ENCODE measurements at places on chromosomes 1 and 21.
A peak's percentile ranks its signal among the peaks of the same experiment; 100 is the strongest.

DNA sequence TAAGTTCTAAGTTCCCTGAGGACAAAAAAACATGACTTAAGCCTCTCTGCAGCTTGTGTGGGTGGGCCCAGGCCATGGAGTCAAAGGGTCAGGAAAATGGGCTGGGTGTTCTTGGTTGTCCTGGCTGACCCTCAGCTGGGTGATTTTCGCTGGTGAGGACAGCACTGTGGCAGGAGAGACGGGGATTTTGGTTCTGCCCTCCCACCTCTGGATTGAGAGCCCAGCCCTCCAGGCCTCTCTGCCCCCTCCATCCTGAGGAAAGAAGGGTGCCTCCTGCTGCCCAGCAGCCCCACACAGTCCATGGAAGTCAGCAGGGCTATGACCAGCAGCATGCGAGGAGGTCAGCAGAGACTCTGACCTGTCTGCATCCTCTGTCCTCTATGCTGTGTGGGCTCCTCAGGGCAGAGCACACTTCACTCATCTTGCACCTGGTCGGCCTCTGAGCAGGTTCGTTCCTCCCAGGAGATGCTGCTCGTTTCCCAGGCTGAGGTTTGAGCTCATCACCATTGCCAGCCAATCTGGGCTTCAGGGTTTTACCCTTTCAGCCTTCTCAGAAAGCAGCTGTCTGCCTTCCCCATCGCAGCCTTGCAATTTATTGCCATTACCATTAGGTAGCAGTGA, 26.5 kb downstream of the PHGDH start:
- DNase-seq = no peak

DNA sequence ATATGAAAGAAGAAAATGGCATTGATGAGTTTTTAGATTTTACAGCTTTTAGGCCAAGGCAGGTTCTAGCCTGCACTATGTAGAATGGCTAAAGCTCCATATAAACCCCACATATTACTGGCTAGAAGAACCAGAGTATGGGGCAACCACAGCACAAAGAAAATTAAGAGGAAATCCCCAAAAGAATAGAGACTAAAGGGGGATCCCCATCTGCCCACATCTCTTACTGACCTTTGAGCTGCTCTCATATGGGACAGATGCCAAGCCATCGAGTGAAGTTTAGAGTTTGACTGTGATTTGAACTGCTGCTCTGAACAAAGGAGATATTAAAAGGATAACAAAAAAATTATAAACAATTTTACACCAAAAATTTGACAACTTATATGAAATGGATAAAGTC, 102.2 kb upstream of the HAO2 start:
- no peak for DNase-seq

GRCh38 chr1:38308780-38309179, 262.2 kb upstream of the POU3F1 start:
- DNase-seq = no peak

DNA sequence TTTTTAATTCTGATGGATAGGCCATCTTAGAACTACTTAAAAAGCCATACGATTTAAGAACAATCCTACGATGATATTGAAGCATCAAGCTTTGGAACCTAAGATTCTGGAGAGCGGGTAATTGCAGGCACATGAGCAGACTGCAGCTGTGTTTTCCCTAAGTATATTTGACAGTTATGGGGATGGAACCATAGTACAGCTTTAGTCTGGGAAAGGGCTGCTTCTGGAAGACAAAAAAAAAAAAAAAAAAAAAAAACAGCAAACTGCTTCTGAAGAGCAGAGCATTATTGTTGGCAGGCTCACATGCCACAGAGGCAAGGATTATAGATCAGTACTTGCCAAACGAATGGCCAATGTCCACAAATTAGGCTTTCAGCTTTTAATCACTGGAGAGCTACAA, 1618.7 kb downstream of the AMY1C start:
- no peak for DNase-seq

GRCh38 chr1:212470059-212470458, 37.3 kb downstream of the NENF start:
- no peak for DNase-seq

GRCh38 chr1:162165528-162165927, 96.0 kb downstream of the NOS1AP start:
- DNase-seq = no peak

DNA sequence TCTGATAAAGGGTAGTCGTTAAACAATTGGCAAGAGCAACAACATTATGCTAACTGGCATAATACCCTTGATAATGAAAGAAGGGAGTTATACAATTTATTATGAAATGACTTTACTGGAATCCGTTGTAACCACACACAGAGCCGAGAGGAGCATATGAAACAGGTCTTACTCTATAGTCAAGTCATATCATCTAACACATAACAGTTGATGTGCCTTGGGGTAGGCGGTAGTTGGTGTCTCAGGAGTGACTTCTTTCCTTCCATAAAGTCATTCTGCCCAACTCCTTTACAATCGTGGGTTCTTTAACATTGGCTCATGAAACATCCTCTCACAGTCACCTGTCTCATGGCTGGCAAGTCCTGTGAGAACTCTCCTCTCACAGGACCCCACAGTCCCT, 225.2 kb downstream of the LTN1 start:
- no peak for DNase-seq

DNA sequence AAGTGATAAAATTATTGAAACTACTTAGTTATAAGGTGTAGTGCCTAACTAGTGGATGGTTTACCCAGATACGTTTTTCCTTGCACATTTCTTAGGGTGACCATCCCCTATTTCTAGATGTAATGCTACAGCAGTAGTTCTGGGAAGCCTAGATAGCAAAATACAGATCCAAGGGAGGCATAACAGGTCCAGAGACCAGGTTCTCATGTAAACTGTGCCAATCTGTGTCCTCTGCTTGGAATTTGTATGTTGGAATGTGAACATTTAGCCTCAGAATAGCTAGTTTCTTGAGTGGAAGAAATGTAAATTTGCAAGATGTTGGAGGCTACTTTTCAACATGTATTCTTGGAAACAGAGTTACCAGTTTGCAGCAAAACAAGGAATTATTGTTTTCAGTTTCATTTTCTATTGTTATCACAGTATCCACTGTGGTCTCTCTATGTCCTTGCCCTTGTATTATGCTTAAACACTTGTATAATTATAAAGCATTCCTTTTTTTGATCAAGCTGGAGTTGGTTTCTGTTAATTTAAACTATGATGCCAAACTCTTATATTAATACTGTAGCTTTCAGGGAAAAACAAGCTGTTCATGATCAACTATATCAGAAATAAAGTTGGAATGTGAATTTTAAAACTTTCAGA, 102.0 kb upstream of the BRINP3 start:
- DNase-seq = no peak

GRCh38 chr1:53919675-53920066, 25.7 kb downstream of the DIO1 start:
- no peak for DNase-seq

- DNase-seq = no peak
These were observed 7.3 kb downstream of the GLMN start for GRCh38 chr1:92291372-92291999.

DNA sequence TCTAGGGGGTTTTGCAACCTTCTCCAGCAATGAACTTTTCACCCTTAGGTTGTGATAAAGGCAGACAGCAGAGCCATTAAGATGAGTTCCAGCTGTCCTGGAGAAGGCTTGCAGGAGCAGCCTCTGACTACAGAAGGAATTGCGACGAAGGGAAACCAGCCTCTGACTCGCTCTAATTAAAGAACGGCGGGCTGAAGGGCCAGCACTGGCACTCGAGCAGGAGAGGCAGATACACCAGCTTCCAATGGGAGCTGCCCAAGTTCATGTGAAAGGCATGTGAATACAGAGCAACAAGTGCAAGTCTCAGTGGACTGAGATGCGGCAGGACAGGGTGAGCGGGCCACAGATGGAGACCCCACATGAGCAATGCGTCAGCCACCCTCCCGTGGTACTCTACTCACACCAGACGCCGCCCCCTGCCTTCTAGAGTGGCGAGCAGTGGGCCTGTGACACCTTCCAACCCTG, 15.7 kb downstream of the RCC2 start:
- no peak for DNase-seq

GRCh38 chr1:38210021-38210894, 163.7 kb upstream of the POU3F1 start:
- no peak for DNase-seq

GRCh38 chr1:71047635-71048607, at the start of gene PTGER3:
PTGER3 (minus strand) TSS chr1:71047816; CDS start chr1:71047577, 239 bp downstream.
- DNase-seq = peak; percentile 28

DNA sequence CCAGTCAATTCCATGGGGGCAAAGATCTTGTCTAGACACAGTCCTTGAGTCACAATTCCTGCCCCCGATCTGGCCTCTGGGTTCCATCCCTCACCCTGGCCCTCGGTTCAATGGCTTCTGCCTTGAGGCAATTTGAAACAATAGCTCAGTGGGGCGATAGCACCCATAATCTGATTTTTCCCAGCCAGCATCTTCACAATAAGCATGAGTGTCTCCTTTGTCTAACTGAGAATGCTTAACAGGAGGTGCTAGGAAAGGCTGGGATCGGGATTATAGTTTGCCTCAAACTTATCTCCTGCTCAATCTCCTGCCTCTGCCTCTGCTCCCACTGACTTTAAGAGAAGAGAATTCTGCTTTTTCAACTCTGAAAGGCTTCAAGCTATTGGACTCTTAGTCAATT, 293.9 kb upstream of the PROX1 start:
- no peak for DNase-seq

DNA sequence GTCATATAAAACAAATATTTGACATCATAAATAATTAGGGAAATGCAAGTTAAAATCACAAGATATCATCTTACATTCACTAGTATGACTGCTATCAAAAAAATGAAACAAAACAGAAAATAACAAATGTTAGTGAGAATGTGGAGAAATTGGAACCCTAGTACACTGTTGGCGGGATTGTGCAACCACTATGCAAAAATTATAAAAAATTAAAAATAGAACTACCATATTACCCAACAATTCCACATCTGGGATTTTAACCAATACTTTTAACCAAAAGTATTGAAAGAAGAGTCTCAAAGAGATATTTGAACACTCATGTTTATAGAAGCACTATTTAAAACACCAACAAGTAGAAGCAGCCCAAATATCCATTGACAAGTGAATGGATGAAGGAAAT, 797.2 kb upstream of the ADAMTS5 start:
- no peak for DNase-seq

DNA sequence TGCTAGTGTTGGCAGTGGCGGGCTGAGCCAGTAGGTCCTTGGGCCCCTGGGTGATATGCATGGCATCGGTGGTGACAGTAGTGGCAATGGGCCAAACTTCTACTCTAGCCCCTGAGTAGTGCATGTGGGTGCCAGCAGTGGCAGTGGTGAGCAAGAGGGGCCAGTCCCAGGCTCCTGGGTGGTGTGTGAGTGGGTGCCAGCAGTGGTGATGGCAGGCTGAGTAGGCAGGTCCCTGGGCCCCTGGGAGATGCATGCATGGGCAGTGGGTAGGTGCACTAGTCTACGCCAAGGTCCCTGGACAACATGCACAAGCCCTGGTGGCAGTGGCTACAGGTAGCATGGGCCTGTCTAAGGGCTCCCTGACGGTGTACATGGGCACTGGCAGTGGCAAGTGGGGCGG, 24.6 kb upstream of the TTC22 start:
- DNase-seq = no peak

DNA sequence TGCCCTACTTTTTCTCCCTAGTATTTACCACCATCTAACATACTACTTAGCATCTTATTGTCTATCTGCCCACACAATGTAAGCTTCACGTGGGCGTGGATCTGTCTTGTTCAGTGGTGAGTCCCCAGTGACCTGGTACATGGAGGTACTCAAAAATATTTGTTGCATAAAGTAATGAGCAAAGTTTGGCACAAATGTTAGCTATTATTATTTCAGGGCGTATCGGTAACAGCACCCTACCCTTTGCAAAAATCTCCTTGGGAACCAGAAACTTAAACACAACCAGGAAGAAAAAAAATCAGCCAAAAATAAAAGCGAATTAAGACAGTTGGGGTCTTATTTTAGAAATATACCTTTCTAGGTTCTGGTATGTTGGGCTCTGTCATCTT, 454 bp upstream of the NENF start:
- DNase-seq = no peak

- DNase-seq = no peak
These were observed 3.0 kb downstream of the KIRREL1 start for GRCh38 chr1:157996433-157996832.

GRCh38 chr1:107359472-107360241, 218.8 kb downstream of the NTNG1 start:
- no peak for DNase-seq

DNA sequence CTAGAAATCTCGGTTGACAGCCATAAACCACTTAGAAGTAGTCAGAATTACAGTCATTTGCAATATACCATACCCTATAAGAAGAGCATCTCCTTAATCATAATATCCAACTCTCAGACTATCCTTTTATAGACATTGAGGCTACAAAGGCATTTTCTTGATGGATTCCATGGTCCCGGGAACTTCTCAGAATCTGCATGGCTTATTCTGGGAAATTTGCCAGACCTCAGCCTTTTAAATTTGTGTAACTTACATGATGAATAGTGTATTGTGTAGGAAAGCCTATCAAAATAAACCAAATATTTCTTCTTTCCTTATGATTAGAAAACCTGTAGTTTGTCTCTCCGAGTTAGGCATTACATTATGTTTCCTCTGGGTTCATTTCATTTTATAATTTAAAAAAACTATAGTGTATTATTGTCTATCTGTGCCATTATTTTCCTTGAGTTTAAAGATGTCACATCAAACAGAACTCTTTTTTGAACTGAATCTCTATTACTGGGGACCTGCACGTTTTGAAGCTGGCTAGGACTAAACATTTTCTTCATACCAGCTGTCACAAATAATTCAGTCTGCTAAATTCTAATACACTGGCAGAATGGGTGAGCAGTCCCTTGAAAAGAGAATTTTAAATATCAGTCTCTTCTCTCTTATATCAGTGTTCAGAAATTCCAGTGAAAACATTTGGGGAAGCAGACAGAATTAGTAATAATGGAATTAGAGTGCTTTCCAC, 102.9 kb downstream of the GABPA start:
- no peak for DNase-seq

GRCh38 chr1:112506306-112506705, 2.5 kb upstream of the WNT2B start:
- DNase-seq = no peak

DNA sequence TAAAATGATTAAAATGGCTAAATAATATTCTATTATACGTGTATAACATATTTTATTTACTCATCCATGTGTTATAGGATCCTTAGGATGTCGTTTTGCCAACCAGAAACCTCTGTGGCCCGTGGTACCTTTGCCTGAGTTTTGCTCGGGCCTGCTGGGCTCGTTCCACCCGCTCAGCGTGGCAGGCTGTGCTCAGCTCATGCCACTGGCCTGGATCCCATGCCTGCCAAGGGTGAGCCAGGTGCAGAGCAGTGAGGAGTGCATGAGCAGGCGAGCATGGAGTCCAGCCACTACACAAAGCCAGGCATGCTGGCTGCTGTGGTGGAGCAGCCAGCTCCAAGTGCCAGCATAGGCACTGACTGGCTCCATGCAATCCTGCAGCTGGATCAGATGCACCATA, 417.2 kb downstream of the TTLL7 start:
- DNase-seq = no peak

GRCh38 chr21:33441489-33442477, 38.0 kb downstream of the TMEM50B start:
- no peak for DNase-seq

- no peak for DNase-seq
These were observed 282 bp upstream of the LYPLAL1 start for GRCh38 chr1:219173434-219173757.
